ENCODE measurements at places on chromosomes 7 and 10. TPM values are rescaled to one million over a fixed set of nuclear protein-coding genes. Genes with fewer than 3 reads are reported as not detected.

- peak; percentile 55 for DNase-seq
Observed at GRCh38 chr7:2959103-2959680, 84.5 kb downstream of the CARD11 start.

Gene WIPF3
- total RNA-seq, result not detected

DNA sequence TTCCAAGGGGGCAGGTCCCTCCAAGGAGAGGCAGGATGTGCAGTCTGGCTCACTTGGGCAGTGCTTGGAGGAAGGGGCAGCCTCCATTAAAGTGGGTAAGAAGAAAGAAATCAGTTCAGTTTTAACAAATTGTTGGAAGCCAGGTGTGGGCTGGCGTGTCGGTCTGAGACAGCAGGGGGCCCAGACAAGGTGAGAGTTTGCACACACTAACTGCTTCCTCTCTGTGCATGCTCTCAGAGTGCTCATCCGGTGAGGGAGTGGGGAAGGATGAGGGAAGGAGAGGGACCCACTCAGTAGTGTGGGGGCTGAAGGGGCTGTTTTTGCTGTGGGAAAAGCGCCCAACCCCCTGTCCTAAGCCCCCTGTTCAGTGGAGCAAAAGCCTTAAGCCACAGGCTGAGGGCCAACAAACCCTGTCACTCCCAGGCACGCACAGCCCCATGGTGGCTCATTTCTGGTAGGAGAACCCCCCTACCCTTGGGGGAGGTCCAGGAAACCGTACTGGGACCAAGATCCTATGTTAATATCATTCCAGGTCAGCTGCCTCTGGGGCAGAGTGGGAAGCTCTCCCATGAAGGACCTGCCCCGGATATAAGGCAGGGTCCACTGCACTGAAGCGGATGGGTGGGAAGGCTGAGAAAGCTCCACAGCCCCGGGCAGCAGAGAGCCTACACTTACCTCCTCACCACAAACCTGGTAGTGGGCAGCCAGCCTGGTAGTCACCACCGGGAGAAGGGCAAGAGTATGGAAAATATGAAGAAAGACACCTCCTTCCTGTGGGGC is 5.1 kb upstream of the PCBD1 start:
- DNase-seq, result no peak

GRCh38 chr10:28869606-28870201 is 192.4 kb downstream of the BAMBI start:
- no peak for DNase-seq
